ENCODE measurements at places on chromosomes 1 and 21. TPM values are rescaled to one million over a fixed set of nuclear protein-coding genes. Genes with fewer than 3 reads are reported as not detected.

The AHCYL1 gene
- 46.2 TPM for total RNA-seq

The ZNF670 gene
- total RNA-seq, result 8.7 TPM

The EIF4G3 gene
- total RNA-seq, result 65.7 TPM

GRCh38 chr1:150995896-150996295 lies 10.8 kb downstream of the MINDY1 start:
- no peak for DNase-seq

DNA sequence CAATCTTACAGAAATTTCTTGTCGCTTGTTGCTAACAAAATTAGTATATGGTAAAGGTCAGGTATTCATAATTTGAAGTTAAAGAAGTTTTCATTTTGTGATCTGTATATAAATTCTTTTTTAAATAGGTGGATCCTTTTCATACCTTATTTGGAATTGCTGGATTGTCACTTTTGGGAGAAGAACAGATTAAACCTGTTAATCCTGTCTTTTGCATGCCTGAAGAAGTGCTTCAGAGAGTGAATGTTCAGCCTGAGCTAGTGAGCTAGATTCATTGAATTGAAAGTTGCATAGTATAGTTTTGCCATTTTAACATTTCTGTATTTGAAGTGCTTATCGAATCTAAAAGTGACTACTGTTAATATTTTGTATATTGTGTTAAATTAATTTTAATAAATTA lies 2.3 kb upstream of the MSH4 start:
- DNase-seq, result no peak

DNA sequence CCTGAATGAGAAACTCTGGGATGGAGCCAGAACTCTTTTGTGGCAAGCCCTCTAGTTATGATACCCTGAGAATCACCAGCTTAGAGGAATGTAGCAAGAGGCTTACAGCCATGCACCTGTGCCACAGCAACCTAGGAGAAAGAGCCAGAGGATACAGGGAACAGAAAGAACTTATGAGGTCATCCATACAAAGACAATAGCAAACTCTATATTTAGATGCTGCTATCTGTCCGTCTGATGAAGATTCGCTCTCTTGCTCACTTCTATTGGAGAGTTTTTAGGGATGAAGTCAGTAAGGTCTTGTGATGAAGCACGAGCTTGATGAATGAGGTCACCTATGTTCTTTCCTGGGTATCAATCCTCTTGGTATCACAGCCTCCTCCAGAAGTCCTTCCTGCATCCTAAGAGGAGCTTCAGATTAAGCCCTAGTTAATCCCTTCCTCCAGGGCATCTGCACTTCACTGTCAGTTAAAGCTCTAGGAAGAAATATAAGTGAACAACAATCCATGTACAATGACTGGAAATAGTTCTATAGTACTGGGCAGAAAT lies 185.6 kb downstream of the DAB1 start:
- no peak for DNase-seq

GRCh38 chr21:41130883-41131282 lies 37.1 kb upstream of the BACE2 start:
- DNase-seq, result no peak

DNA sequence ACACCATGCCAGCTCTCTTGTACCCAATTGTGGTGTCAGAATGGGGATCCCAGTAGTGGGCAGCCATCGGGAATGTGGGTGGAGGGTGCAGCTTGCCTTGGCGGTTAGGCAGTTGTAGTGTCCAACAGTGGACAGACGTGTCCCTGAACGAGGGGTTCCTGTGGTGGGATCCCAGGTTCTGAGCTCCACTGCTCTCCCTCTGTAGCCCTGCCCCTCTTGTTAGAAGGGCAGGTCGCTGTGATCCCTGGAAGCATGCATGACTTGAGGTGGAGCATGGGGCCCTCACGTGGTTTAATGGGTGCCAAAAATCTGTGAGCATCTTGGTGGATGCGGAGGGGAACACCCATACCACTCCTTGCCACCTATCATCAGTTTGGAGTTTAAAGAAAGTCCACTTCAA lies 4.3 kb downstream of the GALNT2 start:
- no peak for DNase-seq

GRCh38 chr21:26570203-26570602 lies 2.9 kb downstream of the CYYR1 start:
- DNase-seq, result no peak

GRCh38 chr1:228059634-228060457 lies 22.7 kb upstream of the ARF1 start:
- DNase-seq, result peak; percentile 72

Measured in urinary bladder (tissue), 4 donors.